ENCODE measurements at places on chromosomes 1 and 21. TPM values are rescaled to one million over a fixed set of nuclear protein-coding genes. Genes with fewer than 3 reads are reported as not detected.

The METTL18 gene
- 9.0 TPM for total RNA-seq

The LYPD8 gene
- not detected for total RNA-seq

The SYNC gene
- total RNA-seq, result 108 TPM

The LRRC71 gene
- not detected for total RNA-seq

The DCST1 gene
- total RNA-seq, result not detected

The CA14 gene
- total RNA-seq, result not detected

All from bronchial smooth muscle cell (primary cell).